ENCODE measurements at places on chromosomes 2 and 18.

DNA sequence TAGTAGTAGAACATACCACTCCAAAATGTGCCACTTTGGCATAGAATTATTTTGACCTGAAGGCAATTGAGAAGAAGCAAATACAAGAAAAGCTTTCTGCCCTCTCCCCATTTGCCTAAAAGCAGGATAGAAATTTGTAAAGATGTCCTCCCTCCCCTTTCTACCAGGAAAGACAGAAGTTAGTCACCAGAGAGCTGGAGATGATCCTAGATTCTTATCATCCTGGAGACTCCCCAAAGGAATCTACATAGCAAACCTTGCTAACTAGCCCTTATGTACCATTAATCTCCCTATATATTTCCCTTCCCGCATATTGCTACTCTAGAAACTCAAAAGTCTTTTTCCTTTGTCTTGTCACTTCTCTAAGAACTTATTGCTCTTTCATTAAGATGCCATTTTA lies 12.6 kb upstream of the TMEM37 start:
- no peak for DNase-seq

DNA sequence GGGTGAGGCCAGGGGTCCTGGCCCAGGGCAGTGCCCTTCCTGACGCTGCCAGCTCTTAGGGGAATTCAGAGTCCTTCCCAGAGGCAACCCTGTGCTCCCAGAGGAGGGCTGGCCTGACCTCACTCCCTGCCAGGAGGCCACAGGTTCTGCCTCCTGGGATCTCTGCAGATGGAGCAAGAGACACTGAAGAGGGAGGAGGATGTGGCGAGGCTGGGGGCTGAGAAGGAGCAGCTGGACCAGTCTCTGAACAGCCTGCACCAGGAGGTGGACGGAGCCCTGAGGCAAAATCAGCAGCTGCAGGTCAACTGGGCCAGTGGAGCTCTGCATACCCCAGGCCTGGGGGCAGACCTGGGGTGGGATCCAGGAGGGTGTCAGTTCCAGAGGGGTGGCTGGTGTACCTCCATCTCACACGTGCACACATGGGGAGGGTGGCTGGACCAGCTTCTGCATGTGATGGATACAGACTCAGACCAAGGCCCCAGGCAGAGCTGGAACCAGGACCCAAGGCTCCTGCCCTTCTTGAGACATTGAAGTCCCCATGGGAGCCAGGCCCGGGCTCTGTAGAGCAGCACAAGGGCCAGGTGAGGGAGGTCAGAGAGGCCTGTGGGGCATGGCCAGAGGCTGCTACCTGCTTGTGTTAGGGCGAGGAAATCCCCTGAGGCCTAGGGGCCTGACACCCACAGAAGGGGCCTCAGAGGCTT lies 9.7 kb upstream of the SNED1 start:
- no peak for DNase-seq

DNA sequence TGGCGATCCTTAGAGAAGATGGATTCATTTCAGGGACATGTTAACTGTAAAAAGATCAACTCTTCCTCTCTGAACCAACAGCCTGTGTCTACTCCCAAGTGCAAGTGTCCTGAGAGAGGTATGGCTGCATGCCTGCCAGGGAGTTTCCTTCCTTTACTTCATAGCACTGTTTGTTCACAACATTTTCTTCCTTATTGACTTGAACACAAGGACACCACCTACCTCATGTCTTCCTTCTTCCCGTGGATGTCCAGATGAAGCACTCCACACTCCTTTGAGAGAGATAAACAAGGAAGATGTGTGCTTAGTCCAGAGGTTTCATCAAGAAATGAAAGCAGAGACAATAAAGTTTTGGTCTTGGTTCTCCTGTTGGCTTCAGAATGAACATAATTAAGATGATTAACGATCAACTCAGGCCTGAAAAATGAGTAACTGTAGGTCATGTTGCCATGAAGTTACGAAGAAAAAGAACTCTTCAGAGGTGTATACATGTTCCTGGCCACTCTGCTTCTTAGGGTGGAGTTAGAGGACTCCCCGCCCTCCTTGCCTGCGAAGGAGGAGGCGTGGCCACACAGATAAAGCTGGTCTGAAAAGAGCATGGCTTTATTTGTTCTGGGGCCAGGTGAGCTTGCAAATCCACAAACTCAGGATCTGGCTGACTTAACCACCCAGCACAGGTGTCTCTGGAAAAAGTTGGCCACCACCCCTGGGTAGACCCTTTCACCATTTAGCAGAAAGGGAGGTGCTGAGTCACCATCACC lies 155.0 kb upstream of the KCTD1 start:
- no peak for DNase-seq

GRCh38 chr2:238359403-238359802 lies 39.1 kb downstream of the TRAF3IP1 start:
- no peak for DNase-seq

DNA sequence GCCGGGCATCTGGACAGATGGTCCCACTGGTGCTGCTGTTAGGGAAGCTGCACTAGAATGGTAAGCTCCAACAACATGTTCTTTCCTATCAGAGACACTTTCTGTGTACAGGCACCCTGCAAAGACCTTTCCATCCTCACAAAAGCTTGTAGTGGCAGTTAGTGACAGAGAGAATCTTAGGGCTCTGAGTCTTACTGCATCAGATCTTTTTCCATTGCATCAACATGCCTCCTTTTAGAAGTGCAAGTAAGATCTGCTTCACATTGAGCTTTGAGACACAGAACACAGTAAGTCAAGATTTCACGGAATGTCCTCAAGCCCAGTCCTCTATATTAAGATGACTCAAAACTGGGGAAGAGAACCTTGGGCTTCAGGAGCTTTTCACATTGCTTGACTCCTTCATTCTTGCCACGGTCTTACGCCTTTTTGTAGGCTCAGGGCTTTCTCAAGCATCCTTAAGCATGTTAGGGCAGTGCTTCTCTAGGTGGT lies 52.6 kb downstream of the ARL4C start:
- DNase-seq = no peak

DNA sequence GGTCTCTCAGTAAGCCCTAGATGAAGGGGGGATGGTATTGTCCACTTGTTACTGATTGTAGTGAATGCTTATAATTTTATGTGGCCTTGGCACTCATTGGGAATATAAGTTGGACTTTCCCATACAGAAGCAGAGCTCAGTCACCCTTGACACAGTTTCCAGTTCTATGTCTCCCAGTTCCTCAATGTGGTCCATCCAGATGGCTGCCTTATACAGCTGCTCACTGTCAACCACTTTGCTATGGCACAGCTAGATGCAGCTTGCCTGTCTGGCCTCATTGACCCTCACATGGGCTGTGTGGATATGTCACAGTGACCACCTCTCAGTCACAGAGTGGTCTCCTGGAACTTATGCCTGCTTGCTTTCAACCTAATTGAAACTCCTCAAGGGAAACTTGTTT lies 21.7 kb downstream of the SLC39A6 start:
- DNase-seq = no peak

DNA sequence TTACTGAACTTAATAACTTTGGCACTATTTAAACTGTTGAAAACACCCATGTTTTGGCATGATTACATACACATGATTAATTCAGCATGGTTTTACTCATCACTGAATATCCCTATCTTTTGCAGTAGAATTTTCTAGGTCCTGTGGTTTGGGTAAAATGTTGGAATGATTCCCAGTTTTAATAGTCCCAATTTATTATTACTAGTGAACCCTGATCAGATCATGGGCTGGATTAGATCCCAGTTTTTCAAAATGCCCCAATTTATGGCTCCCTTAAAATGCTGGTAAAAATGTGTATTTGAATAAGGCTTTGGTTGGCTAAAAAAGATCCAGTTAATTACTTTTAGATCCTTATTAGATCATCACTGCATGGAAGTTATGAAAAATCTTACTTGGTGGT lies 273.6 kb upstream of the NRP2 start:
- no peak for DNase-seq

- no peak for DNase-seq
Measured at GRCh38 chr18:77129150-77129551, 3.4 kb downstream of the MBP start.

GRCh38 chr2:168208652-168209051 lies 38.7 kb downstream of the STK39 start:
- DNase-seq = no peak

DNA sequence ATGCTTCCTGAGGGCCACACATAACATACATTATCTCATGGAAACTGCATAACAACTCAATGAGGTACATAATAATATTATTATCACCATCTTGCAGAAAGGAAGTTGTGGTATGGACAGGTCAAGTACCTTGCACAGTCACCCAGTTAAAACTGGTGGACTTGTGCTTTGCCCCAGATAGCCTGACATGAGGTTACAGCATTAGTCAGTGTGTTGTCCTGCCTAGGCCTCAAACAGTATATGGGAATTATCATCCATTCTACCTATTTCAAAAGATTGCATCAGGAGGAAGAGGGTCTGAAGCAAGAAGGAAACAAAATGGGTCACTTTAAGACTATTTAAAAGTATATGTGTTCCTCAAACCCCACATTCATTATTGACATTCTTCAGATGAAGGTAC lies 5.4 kb upstream of the ANTXR1 start:
- DNase-seq = no peak

DNA sequence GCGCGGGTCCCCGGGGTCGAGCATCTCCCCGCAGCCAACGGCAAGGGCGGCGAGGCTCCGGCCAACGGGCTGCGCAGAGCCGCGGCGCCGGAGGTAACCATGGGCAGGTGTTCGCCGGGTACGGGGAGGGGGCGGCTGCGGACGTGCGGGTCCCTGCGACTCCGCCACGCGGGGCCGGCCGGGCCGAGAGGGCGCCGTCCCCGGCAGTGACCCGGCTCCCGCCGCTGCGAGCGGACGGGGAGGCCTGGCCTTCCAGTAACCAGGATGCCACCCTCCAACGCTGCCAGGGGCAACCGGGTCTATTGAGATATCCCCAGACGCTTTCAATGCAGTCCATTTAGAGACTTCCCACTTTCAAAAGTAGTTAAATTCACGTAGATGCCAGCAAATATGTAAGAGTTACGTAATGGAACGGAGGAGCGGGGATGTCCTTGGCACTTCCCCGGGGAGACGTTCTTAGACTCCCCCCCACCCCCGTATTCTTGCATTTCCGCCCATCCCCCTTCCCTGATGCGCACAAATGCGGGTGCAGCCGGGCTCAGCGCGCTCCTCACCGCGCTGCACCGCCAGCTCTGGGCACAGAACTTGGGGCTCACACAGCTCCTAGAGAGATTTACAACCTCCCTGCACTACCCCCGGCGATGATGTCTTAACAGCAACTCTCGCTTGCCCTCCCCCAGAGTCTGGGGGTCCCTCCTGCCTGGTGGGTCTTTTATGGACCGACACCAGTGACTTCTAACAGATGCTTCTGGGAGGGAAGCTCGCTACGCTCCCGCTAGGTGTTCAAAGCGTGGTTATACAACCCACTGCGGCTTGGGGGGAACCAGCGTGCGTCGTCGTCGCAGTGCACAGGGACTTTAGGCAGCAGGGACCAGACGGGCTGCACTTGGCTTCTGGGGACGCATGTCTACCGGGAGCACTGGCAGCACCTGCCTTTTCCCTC lies 657 bp downstream of the SGPP2 start:
- no peak for DNase-seq

DNA sequence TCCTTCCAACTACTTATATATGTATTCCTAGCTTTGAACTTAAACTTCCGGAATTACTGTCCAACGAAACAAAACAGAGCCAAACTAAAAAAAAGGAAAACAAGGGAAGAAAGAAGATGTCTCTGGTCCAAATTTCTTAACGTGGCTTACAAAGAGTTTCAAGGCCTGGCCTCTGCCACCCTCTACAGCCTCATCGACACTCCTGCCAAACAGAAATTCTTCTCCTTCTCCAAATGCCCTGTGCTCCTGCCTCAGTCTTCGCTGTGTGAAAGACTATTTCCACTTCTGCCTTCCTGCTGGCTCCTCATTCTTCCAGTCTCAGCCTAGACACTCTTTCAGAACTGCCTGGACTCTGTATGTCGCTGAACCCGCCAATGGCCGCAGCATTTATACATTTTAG lies 249.2 kb downstream of the TXNL1 start:
- no peak for DNase-seq

DNA sequence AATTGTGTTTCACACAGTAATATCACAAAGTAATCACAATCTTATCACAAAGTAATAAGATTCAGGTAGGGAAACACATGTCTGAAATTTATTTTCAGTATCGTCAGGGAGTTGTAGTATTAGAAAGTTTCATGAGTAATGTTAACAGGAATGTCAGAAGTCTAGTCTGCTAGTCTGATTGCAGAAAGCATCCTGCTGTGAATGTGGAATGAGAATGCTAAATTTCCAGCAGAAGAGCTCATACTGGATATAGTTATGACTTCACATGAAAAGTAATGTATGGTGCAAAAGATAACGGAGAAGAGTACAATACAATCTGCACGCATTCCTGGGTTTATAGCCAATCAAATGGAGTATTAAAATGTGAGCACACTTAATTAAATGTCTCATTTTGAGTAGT lies 494.7 kb upstream of the SETBP1 start:
- DNase-seq = no peak

- DNase-seq = no peak
Measured at GRCh38 chr2:48727560-48727959, 28.0 kb downstream of the LHCGR start.

GRCh38 chr2:102337012-102337411 lies 18.6 kb upstream of the IL18R1 start:
- no peak for DNase-seq

DNA sequence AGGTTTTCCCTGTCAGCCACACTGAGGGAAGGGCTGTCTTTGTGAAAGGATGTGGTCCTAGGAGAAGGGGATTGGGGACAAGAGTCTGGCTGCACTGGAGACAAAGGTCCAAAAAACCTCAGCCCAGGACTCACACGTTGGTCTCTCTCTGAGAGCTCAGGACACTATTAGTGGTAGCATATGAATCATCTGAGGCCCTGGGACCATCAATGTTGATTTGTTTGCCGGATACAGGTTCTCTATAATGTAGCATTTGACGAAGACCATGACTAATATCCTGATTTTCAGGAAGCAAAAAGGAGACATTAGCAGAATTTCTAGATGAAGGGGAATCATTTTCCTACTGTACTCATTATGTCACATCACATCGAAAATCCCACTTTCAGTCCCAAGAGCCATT lies 22.2 kb upstream of the DNAH6 start:
- DNase-seq = no peak

- no peak for DNase-seq
Measured at GRCh38 chr2:120480346-120480902, 134.5 kb downstream of the INHBB start.

GRCh38 chr18:58321986-58322385 lies 278.0 kb downstream of the NEDD4L start:
- DNase-seq = peak; percentile 31
